Cardiac septum (tissue), 1 donor: ENCODE measurements at places on chromosomes 12 and 14. TPM values are rescaled to one million over a fixed set of nuclear protein-coding genes. Genes with fewer than 3 reads are reported as not detected.

Gene CIDEB
- 2.4 TPM for total RNA-seq

GRCh38 chr12:105451211-105451610 lies 120.7 kb downstream of the C12orf75 start:
- no peak for DNase-seq

DNA sequence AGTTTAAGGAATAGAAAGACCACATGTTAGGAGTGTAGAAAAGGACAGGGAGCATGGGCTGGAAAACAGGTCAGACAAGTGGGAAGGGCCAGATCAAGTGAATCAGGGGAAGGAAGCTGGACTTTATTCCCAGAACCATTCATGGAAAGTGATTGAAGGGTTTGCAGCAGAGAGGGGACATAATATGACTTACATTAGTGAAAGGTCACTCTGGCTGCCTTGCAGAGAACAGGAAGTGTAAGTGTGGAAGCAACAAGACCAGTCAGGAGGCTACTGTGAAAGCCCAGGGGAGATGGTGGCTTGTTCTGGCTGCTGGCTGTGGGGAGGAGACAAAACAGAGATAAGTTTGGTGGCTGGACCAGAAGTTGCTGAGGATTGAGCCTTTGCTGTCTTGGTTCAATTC lies 69.1 kb downstream of the VCPKMT start:
- DNase-seq, result no peak

GRCh38 chr12:63821781-63822251 lies 22.7 kb upstream of the SRGAP1 start:
- DNase-seq, result no peak

DNA sequence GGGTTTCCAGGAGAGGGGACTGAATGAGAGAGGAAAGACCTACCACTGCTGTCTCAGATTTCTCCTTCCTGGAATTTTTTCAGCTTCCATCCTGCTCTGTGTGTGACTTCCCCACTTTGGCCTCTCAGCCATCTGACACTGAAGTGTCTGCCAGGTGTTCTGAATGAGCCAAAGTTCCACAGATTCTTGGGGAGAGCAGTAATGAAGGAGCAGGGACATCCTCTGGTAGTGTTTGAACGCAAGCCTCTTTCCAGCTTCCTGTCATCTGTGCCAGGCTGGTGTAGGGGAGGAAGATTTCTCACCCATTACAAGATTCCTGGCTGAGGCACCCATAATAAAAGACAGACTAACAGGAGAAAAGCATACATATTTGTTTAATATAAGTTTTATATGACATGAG lies 141.7 kb upstream of the NRXN3 start:
- no peak for DNase-seq

GRCh38 chr12:120797677-120798642 lies 72.3 kb downstream of the ACADS start:
- DNase-seq, result no peak

Gene CD4
- 3.8 TPM for total RNA-seq

DNA sequence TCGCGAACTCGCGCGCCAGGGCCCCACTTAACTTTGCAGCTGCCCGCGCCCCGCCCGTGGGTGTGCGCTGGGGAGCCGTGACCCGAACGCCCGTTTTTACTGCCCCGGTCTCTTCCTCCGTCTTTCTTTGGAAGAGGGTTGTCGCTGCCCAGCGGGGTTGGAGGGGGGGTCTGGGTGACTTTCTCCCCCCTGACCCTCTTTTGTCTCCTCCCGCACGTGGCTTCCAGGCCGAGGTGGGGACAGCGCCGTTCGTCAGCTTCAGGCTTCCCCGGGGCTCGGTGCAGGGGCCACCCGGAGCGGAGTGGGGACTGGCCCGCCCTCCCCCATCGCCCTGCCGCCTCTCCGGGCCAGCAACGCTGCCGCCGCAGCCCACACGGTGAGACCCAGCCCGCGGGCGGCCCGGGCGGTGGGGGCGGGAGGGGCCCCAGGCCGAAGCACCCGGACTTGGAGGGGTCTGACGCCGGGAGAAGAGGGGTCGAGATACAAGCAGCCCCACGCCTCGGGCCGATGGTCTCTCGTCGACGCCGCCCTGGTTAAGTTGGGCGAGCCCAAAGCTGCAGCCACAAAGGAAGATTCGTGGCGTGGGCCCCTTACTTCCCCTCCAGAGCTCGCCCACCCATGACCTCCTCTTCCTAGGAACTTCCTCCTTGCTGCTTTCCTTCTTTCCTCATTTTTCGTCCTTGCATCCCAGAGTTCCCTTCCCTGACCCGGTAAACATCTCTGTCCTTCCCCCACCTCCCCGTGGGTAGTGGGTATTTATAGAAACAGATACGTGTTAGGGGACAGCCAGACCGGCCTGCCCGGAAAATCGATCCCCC lies 1.2 kb downstream of the DYRK2 start:
- DNase-seq, result no peak

- DNase-seq, result no peak
Observed at GRCh38 chr14:102207831-102208365, 68.2 kb downstream of the WDR20 start.

DNA sequence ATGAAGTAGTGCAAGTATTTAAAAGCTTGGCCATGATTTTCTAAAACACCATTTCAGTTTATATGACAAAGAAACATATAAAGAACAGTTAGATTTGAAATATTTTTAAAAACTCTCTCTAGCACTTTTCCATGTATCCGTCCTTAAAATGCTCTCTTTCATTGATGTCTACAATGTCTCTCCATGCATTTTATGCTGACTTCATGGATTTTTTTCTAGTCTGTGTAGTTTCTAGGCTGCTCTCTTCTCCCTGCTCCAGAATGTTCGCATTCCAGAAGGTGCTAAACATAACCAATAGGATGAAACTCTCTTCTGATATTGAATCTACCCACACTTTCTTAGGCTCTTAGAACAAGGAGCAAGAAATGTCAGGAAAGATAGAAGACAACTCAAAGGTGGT lies 124.8 kb downstream of the PLCZ1 start:
- no peak for DNase-seq

- DNase-seq, result no peak
Observed at GRCh38 chr12:55969356-55969755, 2.7 kb downstream of the CDK2 start.

DNA sequence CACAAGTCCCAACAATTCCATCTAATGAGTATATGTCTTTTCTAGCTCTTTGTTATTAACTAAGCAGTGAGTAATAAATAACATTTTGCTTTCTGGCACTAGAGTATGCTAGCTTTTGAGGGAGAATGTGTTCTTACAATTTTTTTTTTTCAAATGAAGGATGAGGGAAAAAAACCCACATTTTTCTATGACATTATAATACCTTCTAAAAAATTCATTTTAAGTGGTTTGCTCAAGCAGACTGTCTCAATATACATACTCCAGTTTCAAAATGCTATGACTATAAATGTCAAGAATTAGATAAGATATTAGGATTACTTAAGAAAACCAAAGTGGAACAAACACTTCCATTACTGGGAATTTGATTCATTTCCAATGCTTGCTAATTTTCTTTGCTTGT lies 394.6 kb downstream of the C12orf75 start:
- no peak for DNase-seq

DNA sequence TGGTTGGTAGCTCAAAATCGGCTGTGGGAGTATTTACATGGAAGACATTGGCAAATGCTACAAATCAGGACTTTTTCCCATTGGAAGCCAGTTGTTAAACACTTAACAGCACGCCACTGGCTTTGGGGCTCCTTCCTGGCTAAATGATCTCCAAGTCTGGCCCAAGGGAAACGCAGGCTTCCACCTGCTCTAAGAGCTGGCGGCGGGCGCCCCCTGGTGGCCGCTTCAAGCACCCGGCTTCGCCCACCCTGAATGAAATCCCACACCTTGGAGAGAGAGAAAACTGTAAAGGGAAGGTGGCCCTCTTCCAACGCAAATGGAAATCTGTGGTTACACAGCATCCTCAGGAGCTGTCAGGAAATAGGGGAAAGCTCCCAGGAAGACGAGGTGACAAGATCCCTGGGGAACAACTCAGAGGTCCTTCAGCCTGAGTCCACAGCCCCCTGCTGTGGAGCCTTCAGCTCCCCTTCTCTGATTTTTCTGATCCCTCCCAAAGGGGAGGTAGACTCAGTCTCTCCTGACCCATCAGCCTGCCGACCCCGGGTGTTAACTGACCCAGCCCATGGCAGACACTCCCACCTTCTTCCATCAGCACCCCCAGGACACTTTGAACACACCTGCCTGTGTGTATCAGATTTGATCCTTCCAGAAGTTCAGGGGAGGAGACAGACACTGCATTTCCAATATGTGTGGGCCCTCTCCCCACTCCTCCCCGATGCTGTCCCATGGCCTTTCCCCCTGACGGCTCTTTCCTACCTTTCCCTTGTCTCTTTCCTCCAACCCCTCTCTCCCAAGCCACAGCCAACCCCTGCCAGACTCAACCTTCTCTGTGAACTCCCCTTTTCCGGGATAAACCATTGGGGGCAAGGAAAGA lies 15.4 kb downstream of the SELPLG start:
- DNase-seq, result peak; percentile 88

Gene TMEM260
- total RNA-seq, result 6.8 TPM

GRCh38 chr14:33331176-33331949 lies 392.7 kb downstream of the NPAS3 start:
- no peak for DNase-seq

Gene PTPRB
- 28.9 TPM for total RNA-seq

GRCh38 chr14:75301666-75302325 lies 23.2 kb downstream of the FOS start:
- no peak for DNase-seq

DNA sequence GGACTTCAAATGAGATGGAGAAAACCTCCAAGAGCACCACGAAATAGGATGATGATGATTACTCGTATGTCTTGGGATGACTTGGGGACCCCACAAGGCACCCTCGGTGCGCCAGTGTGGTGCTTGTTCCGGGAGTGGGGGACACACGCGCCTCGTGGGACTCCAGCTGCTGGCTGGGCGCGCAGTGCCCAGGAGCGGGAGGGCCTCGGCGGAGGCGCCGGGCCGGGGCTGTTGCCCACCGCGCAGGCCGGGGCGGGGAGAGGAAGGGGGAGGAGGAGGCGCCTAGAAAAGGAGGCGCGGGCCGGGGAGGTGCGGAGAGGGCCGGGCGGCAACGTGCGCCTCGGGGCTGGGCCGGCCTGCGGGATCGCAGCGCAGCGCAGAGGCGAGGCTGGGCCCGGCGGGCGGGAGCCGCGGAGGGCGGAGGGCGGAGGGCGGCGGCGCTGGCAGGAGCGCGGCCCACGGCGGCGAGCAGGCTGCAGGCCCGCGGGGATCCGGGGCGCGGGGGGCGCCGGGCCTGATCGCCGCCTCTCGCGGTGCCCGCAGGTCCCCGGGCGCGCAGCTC lies at the start of gene RFLNA:
RFLNA (plus strand) TSS at position 314 of the 562 bp plus-strand sequence. CDS start 337 bp downstream, outside the sequence.
- DNase-seq, result no peak

DNA sequence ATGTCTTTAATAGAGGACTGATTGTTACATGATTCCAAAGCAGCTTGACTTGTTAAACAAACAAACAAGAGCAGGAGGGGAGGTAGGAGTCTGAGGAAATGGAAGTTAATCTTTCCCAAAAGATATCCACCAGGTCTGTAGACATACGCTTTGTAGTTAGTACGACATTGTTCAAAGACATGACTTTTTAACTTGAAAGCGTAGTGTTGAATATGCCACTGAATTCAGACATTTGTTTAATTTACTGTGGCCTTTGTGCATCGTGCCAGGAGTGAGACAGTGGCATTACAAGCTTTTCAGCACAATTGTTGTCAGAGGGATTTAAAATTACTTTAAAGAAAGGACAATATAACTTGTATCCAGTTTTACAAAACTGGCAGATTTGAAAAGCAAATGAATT lies 53.0 kb downstream of the SAV1 start:
- no peak for DNase-seq

- no peak for DNase-seq
Observed at GRCh38 chr12:72543777-72544467, 271.8 kb downstream of the TRHDE start.

Gene CCDC175
- not detected for total RNA-seq

Gene SAMD15
- 0.11 TPM for total RNA-seq
